GM13977 (cell line): ENCODE measurements at places on chromosomes 7 and 10.

- no peak for DNase-seq
Measured at GRCh38 chr10:48838834-48839233, 100.8 kb downstream of the LRRC18 start.

DNA sequence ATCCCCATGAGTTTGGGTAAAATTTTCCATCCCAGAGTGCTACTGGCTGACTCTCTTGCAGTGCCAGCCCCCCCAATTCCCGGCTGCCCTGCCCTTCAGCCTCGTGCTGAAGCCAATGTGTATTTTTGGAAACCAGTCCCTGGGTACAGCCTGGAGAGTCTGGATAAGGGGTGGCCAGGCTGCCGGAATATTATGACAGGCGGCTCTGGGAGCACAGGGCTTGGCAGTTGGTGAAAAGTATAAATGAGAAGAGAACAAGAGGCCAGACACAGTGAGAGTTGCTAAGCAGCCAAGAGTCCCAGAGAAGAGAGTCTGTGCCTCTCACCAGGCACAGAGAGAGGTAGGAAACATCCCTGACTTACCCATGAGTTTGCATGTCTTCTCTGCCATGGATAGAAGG lies 53.6 kb downstream of the TMEM130 start:
- DNase-seq, result no peak

DNA sequence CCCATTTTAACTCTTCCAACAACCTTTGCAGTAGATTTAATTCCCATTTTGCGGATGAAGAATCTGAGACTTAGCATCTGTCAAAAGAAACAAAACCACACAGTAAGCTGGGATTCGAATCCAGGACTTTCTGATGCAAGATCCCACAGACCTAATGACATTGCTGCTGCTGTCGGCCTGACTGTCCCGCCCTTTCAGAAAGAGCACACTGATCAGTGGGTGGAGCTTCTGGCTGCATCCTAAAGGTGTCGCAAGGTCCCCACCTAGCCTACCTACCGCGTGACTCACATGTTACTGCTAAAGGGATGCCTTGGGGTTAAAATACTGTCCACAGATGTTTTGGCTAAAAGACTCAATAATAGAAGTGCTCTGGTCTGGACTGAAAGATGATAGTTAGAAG lies 134.7 kb downstream of the EMX2 start:
- no peak for DNase-seq

- no peak for DNase-seq
Measured at GRCh38 chr7:2272031-2272430, 30.0 kb downstream of the NUDT1 start.

DNA sequence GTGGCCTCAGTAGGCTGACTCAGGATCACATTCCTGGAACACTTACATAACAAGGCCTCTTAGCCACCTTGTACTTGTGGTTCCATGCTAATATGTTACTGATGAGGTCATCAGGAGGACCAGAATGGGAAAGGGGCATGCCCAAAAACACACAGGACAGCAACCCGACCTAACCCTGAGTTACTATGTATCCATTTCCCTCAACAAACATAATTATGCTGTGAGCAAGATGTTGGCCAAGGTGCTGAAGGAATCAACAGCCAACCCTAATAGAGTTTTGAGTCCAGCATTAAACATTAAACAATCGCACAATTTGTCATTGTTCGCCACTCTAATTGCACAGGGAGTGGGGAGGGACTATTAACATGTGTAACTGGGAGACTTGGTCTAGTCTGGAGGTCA lies 129.4 kb downstream of the PLPP4 start:
- no peak for DNase-seq

GRCh38 chr7:45021604-45022296 lies 21.7 kb downstream of the CCM2 start:
- DNase-seq, result no peak

DNA sequence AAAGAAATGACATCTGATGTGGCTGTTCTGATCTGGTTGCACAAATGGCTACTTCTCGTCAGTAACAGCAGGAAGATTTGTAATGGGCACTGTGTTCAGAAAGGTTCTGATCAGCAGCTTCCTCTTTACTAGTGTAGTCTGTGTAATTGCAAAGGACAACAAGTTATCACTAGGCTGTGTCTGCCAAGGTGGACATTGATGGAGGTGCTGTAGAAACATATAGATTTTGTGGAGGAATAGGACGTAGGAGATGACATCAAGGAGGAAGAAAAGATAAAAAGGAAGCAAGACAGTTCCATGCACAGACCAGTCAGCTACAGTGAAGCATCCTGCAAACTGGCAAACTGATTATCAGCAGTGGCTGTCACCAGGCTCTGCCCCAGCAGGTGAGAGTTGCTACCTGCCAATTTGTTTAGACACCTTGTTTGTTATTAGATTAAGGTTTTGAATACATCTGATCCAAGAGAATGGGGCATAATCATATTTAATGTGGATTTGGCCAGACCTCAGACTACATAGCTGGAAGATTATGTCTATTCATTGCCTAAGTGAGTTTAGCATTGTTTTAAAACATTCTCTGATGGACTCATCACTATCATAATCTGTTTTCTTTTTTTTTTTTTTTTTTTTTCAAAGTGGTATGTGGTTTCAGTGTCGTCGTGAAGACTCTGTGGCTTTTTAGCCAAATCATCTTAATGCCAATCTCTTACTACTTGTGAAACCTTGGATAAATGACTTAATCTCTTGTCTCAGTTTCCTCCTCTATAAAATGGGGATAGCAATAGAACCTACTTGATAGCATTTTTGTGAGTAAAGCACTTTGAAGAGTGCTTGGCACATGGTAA lies 417.9 kb upstream of the LRGUK start:
- no peak for DNase-seq

DNA sequence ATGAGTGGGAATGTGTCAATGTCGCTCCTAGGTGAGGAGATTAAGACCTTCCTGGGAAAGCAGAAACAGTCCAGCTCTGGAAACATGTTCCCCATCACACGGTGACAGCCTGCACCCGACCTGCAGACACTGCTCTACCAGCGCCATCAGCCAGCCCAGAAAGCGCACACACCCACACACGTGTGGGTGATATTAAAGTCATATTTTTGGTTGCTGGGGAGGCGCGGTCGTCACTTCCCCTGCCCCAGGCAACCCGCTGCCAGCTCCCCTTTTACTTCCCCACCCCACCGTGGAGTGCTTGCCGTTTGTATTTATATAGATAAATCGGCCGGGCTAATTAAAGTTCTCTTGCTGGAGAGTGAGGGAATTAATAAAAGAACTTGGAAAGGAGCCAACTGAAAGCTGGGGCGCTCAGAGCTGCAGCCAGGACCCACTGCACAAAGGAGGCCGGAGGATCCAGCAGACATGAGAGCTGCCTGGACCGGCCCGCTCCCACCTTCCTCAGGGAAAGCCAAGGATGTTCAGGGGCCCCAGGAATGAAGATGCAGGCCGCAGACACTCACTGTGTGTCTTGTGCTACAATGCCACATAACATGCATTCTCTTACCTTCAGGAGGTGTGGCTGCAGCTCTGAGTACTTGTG lies 145.2 kb upstream of the UNC5B start:
- DNase-seq, result no peak

- no peak for DNase-seq
Measured at GRCh38 chr10:86653379-86653778, 968 bp upstream of the OPN4 start.

- no peak for DNase-seq
Measured at GRCh38 chr10:72814099-72814790, 79.3 kb upstream of the OIT3 start.

DNA sequence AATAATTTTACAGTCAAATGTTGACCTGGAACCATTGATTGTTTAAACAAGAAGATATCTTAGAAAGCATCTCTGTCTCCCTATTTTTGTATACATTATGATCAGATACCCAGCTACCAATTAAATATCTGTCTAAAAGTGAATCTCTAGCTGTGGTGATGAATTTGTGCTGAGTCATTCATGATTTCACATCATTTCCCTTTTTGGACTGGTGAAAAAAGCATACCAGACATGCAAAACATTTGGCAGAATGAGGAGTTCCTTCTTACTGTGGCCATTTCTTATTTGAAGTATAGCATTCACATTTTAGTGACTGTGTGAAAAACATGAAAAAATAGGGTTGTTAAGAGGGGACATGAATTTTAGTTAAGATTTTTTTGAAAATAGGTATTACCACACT lies 98.0 kb upstream of the GATA3 start:
- peak; percentile 62 for DNase-seq

- peak; percentile 23 for DNase-seq
Measured at GRCh38 chr10:125343118-125343925, 183.0 kb upstream of the CTBP2 start.

DNA sequence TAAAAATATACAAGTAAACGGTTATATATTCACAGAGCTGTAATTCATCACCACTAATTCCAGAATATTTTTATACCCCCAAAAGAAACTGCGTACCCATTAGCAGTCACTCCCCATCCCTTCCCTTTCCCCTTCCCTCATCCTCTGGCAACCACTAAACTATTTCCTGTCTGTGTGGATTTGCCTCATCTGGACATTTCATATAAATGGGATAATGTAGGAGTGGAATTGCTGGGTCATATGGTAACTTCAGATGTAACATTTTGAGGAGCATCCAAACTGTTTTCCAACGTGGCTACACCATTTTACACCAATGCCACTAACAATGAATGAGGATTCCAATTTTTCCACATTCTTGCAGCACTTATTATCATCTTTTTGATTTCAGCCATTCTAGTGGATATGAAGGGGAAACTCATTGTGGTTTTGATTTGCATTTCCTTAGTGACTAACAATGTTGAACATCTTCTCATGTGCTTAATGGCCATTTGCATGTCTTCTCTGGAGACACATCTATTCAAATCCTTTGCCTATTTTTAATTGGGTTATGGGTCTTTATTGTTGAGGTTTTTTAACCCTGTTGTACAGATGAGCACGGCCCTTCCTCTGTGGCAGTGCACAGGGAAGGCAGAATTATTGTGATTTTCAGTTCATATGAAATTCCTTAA lies 79.2 kb downstream of the RBM20 start:
- DNase-seq, result no peak

GRCh38 chr10:82277591-82277990 lies 402.6 kb downstream of the NRG3 start:
- DNase-seq, result no peak

- DNase-seq, result no peak
Measured at GRCh38 chr10:23656735-23657134, 217.9 kb downstream of the OTUD1 start.

DNA sequence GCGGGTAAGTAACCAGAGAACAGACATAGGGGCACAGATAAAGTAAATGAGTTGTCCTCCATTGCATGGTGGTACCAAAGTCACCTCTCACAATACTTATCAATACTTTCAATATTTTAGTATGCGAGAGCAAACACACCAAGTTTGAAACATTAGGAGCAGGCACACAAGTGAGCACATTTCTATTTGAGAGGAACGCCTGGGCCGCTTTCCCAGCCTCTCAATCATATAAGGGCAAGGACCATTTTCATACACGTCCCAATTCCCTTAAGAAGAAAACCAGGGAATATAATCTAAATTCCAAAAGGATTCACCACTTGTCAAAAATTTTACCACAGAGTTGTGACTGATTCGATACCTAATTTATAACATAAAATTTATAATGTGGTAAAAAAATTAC lies 7.5 kb downstream of the LMOD2 start:
- DNase-seq, result no peak

- DNase-seq, result peak; percentile 19
Measured at GRCh38 chr7:18495412-18496340, at the start of gene HDAC9. TSS of gene HDAC9 (plus strand) at chr7:18495749. CDS start at chr7:18496303, 554 bp downstream.

GRCh38 chr10:30396698-30397097 lies 37.3 kb upstream of the MAP3K8 start:
- DNase-seq, result no peak

DNA sequence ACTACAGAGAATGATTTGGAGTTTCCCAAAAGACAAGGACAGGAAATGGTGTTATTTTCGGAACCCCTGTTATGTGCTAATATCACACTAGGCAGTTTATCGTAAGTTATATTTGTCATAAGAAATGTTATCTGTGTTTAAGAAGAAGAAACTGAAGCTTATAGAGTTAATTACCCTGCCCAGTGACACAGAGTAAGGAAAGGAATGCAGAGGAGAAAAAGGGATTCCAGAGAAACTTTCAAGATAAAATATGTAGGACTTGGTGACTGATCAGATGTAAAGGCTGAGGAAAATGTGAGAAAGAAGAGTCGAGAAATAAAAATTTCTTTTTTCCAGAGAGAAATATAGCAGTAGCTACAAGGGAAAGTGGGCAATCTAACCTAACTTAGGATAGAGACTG lies 63.5 kb upstream of the ZNF746 start:
- no peak for DNase-seq

DNA sequence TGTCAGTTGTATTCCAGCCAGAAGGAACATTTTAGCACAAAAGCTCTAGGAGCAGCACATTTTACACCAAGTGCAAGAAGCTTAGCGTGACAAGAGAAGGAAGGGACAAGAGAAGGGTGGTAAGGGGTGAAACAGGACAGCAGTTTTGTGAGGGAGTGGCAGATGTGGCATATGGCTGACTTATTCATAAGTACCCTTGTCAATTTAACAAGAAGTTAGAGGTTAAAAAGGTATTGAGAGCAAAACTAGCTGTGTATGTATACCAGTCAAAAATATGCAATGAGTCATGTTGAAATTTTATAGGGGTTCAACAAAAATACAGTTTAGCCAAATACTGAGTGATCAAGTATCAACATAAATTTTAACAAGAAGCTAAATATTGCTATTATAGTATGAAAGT lies 561.5 kb upstream of the POT1 start:
- no peak for DNase-seq

DNA sequence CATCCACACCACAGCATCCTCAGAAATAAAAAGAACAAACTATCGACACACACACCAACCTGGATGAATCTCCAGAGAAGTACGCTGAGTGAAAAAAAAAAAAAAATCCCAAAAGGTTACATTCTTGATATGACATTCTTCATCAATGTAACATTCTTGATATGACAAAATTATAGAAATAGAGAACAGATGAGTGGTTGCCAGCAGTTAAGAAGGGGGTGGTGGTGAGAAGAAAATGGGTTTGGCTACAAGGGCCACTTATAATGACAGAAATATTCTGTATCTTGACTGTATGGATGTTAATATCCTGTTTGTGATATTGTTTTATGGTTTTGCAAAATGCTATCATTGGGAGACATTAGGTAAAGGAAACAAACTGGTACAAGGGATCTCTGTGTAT lies 36.9 kb downstream of the VSTM4 start:
- DNase-seq, result no peak

DNA sequence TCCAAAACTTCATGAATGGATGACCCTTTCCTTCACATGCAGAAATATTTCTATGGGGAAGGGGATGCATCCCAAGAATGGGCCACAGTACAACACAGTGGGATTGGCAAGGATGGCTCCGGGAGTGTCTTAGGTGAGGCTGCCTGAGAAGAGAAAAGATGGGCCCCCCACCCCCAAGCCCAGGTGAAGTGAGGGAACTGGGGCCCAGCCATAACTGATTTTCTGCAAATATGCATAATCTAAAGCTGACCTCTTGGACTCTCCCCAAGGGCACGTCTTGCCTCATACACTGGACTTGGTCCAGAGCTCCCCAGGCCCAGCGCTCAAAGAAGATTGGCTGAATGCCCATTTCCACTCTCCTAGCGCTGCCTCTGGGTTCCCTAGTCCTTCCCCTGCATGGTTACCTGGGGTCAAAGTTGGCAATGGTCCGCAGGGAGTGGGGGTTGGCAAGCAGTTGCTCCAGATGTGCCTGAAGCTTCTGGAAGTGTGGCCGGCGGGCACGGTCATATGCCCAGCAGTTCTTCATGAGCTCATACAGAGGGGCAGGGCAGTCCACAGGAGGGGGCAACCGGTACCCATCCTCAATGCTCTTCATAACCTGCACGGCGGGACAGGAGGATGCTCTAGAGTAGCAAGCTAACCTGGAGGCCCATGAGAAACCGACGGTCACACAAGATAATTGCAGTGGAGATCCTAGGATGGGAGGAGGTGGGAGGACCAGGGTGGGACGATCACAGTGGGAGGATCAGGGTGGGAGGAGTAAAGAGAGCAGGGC lies 12.3 kb downstream of the ZYX start:
- DNase-seq, result no peak
